ENCODE measurements at places on chromosomes 3 and 15.

DNA sequence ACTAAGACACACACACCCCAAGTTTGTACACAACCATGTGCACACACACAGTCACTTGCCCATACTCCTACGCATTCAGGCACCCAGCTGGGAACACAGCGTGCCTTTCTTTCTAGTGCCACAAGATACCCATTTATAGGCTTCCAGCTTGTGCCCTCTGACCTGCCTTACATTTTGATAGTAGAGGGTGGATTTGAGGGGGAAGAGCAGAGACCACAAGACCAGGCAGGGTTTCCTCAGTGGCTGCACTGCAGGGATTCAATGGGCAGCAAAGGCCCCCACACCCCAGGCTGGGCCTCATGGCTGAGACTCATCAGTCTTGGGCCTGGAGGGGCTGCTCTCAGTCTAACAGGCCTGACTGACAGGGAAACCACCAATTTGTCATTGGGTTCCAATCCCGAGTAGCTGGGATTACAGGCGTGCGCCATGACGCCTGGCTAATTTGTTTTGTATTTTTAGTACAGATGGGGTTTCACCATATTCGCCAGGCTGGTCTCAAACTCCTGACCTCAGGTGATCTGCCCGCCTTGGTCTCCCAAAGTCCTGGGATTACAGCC, 18.8 kb upstream of the ANKDD1A start:
- peak; percentile 80 for DNase-seq

GRCh38 chr3:183477801-183478456, 49.5 kb upstream of the MCF2L2 start:
- no peak for DNase-seq

GRCh38 chr15:67900621-67901147, 60.8 kb upstream of the RNU6-1 start:
- peak; percentile 14 for DNase-seq

GRCh38 chr3:102026656-102027055, 177.3 kb downstream of the NFKBIZ start:
- DNase-seq, result peak; percentile 86

- no peak for DNase-seq
Measured at GRCh38 chr15:96595951-96596350, 265.5 kb downstream of the NR2F2 start.

- DNase-seq, result no peak
Measured at GRCh38 chr3:152842413-152842812, 7.5 kb downstream of the P2RY1 start.

DNA sequence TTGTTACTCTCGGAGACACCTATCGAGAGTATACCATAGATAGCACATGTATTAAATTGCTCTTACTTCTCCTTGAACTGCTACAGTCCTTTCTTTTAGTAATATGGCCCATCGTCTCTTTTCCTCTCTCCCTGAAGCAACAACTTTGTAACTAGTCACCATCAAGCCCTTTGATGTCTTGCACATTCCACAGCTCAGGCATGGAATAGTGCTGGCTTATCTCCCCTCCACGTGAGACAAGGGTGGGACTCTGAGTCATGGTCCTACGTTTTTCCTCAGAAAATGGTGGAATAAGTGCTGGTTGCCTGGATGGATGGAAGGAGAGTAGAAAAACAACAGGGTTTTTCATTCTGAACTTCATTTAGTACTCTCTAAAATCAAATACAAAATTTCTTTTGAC, 163.3 kb upstream of the MBNL1 start:
- DNase-seq, result no peak

DNA sequence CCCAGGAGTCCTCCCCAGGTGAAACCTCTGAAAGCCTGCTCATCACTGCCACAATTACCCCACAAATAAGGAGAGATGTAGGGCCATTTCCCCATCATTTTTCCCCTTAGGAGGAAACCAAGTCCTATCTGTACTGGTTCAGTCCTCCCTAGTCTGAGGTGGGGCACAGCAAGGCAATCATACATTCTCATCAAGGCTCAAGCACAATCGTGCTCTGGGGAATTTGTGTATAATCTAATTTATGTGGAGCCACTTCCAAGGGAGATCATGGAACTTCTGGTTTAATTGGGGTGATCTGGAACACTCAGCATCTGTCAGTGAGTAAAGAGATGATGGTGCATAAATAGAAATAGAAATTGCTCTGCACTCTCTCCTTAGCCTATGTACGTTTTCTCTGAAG, 546.9 kb downstream of the IGSF11 start:
- DNase-seq, result no peak

All from inflammatory macrophage (primary cell).